Effector CD8-positive, alpha-beta T cell (primary cell): ENCODE measurements at places on chromosomes 4 and X.

DNA sequence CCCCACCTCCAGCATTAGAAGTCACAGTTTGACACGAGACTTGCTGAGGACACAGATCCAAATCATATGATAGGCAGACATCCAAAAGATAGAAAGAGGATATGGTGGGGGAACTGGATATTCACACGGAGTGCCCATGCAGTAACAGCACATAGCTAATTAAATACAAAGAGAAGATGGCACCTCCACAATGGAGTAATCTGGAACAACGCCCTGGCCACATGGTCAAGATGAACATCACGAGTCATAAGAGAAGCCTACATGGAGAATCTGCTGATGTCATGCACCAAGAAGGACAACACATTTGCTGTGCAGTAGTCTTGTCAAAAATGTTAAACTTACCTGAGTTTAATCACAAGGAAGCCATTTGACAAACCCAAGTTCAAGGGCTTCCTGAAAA is 10.1 kb upstream of the LOC101059915 start:
- no peak for DNase-seq

GRCh38 chrX:12936947-12937346 is 30.5 kb downstream of the TLR8 start:
- DNase-seq, result no peak

DNA sequence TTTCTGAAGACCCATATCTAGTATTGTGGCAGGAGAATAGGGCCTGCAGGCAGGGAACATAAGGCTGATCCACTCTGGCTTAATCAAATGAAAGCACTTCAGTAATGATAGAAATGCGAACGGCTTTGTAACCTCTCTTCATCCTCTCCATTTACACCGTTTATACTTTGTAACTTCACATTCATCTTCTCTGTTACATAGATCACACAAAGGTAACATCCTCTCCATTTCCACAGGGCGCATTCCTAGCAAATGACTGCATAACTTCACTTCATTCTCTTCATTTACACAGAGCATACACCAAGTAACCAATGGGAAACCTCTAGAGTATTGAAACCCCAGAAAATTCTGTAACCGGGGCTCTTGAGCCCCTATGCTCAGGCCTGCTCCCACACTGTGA is 65.5 kb upstream of the SLC34A2 start:
- DNase-seq, result no peak

DNA sequence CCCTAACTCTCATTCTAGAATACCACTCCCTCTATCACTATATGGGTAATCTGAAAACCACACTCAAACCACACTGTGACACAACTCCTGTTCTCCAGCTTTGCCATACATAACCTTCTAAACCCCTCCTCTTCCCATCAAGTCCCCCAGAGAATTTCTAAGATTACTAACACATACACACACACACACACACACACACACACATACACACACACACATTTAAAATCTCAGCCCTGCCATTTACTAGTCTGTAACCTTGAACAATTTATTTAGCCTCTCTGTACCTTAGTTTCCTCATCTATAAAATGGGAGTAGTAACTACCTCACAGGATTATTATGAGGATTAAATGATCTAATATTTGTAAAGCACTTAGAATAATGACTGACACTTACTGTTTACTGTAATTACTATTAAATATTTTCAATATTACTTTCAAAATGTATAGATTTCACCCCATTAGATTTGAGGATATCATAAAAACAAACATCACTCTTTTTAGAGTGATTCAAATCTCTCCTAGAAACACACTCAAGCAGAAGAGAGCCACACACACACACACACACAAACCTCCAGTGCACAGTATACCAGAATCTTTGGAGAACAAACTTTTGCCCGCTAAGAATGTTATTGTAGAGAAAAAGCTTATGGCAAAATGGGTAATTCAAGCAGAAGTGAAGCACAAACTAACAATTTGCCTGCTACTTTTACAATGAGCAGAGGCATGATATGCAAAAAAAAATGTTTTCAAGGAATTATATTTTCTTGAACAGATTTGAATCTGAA is 3.8 kb downstream of the ANKRD50 start:
- no peak for DNase-seq

DNA sequence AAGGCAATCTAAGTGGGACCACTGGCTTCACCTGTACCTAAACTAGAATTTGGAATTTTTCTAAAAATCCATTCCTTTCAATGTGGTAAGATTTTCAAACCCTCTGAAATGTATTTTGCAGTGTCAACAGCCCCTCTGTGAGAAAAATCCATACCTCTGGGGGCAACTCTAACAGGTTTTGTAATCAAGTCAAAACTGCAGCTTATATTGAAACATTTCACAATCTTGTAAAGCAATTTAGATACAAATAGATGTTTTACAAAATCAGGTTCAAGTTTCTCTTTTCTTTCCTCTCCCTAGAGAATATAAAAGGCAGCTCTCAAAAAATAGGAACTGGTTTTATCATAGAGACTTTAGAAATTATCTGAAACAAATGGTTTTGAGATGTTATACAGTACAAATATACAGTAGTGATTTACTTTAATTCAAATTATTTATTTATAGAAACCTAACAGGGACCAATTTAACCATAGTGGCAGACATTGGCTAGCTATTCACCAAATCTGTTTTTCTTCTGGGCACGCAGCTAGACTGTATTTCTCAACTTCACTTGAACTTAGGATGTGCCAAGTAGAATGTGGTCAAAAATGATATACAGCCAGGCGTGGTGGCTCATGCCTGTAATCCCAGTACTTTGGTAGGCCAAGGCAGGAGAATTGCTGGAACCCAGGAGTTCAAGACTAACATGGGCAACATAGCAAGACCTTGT is 36.3 kb upstream of the SPINK2 start:
- DNase-seq, result no peak

DNA sequence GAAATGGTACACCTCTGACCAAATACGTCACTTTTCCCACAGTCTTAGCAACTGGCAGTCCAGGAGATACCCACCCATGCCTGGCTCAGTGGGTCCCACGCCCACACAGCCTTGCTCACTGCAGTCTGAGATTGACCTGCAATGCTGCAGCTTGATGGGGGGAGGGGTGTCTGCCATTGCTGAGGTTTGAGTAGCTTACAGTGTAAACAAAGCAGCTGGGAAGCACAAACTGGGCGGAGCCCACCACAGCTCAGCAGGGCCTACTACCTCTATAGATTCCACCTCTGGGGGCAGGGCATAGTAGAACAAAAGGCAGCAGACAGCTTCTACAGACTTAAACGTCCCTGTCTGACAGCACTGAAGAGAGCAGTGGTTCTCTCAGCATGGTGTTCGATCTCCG is 52.7 kb downstream of the AMER1 start:
- DNase-seq, result no peak

- DNase-seq, result no peak
These were observed 84.7 kb downstream of the RASL11B start for GRCh38 chr4:52946855-52947254.

DNA sequence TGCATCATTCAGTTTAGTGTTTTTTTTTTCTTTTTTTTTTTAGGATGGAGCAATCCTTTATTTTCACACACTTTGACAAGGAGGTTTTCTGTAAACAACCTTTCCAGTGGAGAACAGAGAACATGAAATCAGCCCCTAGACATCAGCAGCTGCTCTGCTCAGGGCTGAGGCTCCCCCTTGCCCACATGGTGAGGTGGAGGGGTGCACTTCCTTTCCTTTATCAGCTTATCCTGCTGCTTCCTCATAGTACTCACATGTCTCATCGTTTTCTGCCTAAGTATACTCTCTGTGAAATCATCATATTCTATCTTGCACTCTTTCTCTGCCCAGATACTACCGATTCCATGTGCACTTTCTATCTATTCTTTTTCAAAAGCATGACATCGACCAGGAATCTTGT is 47.6 kb upstream of the PRSS12 start:
- DNase-seq, result no peak

DNA sequence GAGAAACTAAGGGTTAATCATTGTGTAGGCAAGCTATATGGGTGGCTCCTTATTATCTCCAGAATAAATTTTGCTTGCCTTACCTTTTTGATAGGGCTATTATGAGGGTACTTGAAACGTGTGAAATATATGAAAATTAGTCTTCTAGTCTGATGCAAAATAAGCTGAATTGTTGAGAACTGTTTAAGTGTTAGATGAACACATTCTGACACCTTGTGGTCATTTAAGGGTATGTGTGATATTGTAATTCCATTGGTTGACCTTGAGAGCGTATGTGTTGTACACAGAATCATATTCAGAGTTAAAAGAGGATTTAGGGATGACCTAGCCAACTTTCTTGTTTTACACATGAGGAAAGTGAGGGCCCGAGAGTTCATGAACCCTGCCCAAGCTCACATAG is 44.6 kb upstream of the LINC00632 start:
- DNase-seq, result no peak

DNA sequence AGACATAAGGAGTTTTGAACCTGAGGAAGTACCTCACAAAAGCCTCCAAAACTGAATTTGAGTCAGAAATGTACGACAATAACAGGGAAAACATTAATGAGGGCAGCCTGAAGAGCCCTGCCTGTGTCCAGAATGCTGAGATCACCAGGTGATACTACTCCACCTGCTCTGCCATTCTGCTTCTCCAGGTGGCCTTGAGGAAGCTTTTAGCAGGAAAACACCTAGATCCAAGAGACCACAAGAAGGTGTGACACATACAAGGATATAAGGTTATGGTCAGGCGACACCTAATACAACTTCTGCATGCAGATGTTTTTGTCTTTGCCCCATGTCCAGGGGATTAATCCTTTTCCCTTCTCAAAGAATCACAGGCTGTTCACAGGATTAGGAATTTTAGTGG is 15.3 kb downstream of the SOWAHB start:
- no peak for DNase-seq

DNA sequence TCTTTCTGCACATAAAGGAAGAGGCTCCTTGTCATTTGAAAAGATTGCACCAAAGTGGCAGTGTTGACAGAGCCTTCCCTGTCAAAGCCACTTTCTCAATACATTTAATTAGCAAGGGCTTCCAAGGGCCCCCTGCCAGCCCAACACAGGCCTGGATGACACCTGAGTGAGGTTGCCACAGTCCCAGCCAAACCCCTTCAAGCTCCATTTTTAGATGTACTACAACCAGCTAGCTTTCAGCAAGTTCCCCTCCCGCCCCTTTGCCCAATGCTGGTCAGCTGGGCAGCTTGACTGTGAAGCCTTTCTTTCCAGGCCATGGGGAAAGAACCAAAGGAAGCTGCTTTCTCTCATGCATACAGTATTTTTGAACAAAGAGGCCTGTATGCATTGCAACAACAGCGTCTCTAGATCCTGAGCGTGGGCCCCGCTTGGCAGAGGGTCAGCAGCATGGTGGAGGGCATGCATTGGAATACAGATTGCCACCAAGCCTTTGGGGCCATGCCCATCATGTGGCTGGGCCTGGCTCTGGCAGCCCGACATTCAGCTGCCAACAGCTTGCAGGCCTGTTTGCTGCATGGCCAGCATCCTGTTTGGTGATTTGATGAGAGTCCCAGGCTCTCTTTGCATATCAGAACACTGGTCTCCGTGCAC is 261.1 kb upstream of the GATB start:
- no peak for DNase-seq

GRCh38 chrX:39296472-39296871 is 495.2 kb downstream of the MID1IP1 start:
- no peak for DNase-seq

DNA sequence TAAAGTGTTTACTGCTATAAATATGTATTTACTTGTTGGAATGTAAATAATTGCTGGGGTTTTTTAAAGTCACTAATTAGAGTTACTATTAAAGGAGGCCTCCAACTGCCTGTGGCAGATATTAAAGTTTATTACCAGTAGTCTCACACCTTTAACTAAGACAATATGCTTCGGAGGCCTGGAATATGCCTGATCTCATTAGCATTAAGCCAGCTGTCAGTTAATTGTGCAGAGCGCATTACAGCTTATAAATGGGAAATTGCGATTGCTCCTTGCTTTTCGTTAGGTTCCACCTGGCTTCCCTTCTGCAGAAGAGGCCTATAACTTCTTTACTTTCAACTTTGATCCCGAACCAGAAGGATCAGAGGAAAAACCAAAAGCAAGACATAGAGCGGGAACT is 41.3 kb downstream of the CC2D2A start:
- DNase-seq, result no peak

GRCh38 chr4:183571350-183571941 is 66.6 kb downstream of the ING2 start:
- DNase-seq, result no peak

DNA sequence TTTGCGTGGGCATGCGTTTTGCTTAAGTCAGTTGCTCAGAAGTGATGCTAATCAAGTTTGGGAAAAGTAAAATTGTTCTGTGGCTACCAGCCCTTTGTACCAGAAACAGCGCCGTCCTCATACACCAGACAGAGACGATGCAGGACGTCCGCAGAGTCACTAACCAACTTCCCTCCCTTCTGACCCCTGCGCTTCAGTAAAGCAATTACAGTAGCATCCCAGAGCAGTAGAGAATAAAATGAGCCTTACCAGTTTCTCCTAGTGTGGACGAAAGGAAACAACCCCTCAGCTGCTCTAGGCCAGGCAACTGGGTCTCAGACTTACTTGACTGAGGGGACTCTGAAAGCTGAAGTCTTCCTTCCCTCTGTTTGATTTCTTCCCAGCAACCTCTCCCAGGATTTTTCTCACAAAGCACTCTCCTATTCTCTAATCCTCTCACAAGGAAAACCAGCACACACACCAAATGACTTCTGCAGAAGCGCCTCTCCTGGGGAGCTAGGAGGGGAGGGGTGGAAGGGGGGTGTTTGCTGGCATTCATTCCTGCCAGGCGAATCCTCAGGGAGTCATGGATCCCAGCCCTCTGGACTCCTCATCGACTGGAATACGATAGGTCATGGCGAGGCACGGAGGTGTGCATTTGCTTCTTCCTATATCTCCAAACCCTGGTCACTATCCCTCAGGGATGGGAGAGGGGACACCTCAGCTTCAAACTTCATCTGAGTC is 56.0 kb upstream of the MID1 start:
- DNase-seq, result no peak

GRCh38 chrX:10538831-10539230 is 81.6 kb downstream of the MID1 start:
- no peak for DNase-seq

GRCh38 chr4:6467600-6467999 is 4.8 kb downstream of the PPP2R2C start:
- DNase-seq, result no peak

DNA sequence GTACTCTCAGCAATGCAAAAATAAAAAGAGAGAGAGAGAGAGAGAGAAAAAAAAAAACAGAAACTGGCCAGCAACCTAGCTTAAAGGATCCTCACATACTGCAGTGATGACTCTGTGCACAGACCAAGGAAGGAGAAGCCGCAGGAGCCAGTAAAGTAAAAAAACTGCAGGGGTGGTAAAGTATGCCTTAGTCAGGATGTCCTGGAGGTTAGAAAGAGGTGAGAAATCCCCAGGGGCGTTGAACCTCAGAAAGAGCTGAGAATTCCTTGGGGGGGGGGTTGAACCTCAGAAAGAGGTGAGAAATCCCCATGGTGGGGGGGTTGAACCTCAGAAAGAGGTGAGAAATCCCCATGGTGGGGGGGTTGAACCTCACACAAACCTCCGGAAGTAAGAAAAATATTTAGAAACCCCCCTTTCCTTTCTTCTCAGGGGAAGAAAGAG is 48.0 kb downstream of the MAGEA9 start:
- peak; percentile 1 for DNase-seq
